ENCODE measurements at places on chromosomes 2 and 18.
A peak's percentile ranks its signal among the peaks of the same experiment; 100 is the strongest.

- peak; percentile 94 for DNase-seq
Observed at GRCh38 chr2:8003462-8004075, 678.3 kb upstream of the ID2 start.

- DNase-seq = no peak
Observed at GRCh38 chr2:120919771-120920453, 184.2 kb downstream of the GLI2 start.

GRCh38 chr2:58856100-58856499 lies 615.0 kb upstream of the FANCL start:
- no peak for DNase-seq

DNA sequence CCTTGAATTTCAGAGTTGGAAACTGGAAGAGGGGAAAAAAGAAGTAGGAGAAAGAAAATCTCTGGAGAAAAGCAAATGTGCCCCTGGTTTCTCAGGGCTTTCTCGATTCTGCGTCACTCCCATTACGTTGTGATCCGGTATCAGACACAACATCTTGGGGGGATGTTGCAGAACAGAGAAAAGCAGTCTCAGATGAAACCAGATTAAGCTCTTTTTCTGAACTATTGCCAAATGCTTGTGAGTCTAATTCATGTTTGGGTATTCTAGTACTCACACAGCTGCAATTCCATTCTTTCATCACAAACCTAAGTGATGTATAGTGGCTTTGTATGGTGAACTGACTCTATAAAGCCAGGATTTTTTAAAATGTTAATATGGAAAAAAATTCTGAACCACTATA lies 233.2 kb downstream of the TCF4 start:
- no peak for DNase-seq

DNA sequence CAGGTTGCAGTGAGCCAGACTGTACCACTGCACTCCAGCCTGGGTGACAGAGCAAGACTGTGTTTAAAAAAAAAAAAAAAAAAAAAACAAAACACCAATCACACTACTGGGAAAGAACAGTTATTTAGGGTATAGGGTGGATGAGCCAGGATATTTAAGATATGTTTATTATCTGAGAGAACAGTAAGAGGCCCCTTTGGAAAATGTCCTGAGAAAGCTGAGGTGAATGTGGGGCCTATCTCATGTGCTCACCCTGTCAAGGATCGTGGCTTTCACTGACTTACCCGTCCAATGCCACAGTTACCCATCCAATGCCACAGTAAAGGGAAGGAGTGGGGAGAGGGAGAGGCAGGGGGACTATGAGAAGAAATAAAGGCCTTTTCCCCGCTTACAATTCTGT lies 19.9 kb upstream of the ENOSF1 start:
- DNase-seq = no peak

- no peak for DNase-seq
Observed at GRCh38 chr2:17818235-17818815, 2.1 kb downstream of the MSGN1 start.

GRCh38 chr2:205780645-205781044 lies 98.3 kb downstream of the NRP2 start:
- no peak for DNase-seq

Measured in NCI-H446 treated with DMSO at 0.1 percent for 48 hours (cell line).